ENCODE measurements at places on chromosomes 6 and 20.

DNA sequence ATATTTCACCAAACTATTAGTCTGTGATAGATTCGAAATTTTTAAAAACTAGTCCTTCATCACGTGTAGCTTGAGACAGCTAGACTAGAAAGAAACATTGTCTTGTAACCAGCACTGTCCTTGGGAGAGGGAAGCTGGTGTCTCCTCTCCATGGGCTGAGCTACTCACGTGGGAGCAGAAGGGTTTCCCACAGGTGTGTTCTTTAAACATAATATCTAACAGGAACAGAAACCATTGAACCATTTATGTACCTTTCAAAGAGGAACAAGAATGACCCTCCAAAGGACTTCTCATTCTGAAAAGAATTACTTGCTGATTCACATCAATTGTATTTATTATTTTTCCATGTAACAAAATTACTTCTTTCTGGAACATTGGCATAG is 72.4 kb upstream of the SYNJ2 start:
- no peak for DNase-seq

DNA sequence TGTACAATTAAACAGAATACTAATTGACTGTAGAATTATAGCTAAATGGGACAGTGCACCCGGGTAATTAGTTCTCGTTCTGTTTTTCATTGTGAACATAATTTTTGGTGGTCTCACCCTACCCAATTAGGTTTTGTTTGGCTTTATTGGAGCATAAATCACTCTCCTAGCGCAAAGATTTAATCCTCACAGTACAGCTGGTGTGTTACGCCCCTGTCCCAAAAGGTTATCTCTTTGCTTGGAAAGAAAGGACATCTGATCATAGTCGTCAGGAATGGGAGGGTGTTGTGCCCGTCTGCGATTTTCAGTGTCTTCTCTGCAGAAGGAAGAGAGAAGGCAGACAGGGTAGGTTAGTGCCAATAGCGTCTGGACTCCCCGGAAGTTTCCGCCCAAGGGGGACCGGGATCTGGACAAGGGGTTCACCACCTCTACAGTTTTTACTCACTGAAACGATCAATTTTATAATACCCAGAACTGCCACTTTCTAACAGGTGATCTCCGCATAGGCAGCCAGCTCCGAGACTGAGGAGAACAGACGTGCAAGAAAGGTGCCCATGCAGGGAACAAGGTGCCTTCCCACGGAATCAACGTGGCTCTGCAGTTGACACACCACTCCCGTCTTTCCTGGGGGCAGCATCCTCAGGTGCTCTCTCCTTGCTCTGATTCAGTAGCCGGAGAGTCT is 617.4 kb upstream of the CDH4 start:
- no peak for DNase-seq

- DNase-seq: no peak
Observed at GRCh38 chr20:4056880-4057279, 41.5 kb upstream of the RNF24 start.

GRCh38 chr6:23306251-23306950 is 737.0 kb downstream of the HDGFL1 start:
- no peak for DNase-seq

GRCh38 chr20:41645372-41645771 is 27.2 kb upstream of the CHD6 start:
- DNase-seq: no peak

DNA sequence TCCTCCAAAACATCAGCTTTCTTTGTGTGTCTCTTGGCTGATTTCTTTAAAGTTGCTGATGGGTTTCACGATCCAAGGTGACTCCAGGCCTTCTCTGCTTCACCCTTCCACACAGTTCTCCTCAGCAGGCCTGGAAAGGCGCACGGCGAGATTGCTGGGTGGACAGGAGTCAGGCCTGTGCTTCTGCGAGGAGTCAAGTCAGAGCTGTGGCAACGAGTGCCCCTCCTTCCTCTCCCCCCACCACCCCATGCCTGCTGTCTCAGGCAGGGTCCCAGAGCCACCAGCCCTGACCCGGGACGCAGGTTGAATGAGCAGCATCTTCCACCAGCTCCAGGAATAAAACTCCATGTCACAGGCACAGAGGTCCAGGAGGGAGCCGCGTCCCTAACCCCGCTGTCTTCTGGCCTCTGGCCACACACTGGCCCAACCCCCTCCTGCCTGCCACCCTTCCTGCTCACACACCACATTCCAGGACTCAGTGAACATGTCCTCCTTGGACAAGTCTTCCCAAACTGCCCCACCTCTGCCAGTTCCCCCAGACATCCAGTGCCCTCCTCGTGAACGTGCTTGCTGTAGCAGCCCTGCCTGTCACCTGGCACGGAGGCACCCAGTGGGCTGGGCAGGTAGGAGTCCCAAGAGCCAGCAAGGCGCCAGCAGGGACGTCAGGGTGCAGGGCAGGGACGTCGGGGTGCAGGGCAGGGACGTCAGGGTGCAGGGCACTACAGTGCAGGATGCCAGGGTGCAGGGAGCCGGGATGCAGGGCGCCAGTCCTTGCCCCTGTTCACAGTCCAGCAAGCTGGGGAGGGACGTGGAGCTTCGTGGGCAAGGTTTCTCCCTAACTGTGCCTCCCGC is 7.2 kb upstream of the NTSR1 start:
- DNase-seq: no peak

- no peak for DNase-seq
Observed at GRCh38 chr6:105320765-105321164, 82.1 kb downstream of the PREP start.

DNA sequence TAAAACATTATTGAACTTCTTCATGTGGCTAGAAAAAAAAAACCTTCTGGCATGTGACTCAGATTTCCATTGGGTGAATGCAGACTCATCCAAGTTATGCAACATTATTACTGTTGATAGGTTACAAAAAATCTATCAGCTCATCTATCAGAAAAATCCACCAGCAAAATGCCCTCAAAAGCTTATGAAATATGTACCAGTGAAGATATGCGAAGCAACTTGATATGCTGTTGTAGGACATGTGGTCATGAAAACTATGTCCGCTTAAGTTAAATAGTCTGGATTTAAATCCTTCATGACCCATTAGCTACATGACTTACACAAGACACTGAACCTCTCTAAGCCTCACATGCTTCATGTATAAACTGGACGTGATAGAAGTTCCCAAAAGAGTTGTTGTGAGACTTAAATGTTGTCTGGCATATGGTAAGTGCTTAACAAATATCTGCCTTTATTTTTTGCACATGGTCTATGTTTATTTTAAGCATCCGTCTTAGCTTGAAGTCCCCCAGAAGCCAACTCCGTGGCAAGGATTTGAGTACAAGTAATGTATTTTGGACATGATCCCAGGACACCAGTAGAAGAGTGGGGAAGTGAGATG is 12.5 kb upstream of the BFSP1 start:
- peak; percentile 73 for DNase-seq

- no peak for DNase-seq
Observed at GRCh38 chr6:55897346-55897745, 22.0 kb upstream of the BMP5 start.

- DNase-seq: no peak
Observed at GRCh38 chr6:153449279-153449678, 318.2 kb upstream of the RGS17 start.

GRCh38 chr20:20593447-20594170 is 118.8 kb downstream of the RALGAPA2 start:
- DNase-seq: peak; percentile 39

DNA sequence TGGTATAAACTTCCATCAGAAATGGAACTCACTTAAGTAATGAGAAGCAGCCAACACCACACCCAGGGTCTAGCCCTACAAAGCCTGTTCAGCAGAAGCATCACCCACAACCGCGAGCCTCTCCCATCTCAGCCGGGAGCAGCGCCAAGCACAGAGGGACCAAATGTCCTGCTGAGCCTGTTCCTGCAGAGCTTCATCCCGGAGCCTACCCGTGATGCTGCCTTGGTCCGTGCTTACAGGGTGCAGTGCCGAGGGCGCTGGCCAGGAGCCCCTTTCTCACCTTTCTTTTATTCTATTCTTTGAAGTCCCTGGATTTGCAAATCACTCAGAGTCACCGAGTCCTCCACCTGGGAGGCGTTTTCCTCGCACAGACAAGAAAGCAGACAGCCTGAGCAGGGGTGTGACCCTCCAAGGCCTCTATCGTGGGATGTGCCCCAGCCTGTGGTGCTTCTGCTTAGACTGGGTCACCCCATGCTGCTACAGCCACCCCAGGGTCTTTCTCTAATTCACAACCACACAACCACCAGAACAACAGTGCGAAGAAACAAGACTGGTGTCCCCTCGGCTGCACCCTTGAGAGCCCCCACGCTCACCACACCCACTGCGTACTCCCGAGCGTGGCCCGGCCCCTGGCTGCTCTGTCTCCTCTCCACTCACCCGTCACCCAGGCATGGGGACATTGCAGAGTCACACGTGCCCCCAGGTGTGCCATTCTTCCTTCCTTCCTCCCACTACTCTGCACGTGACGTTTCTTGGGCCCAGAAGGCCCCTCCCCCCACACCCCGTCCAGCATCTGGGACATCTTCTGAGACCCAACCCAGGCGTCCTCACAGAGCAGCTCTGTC is 92.2 kb upstream of the MPC1 start:
- DNase-seq: no peak

GRCh38 chr20:6034134-6034969 is 19.5 kb downstream of the LRRN4 start:
- DNase-seq: peak; percentile 18

DNA sequence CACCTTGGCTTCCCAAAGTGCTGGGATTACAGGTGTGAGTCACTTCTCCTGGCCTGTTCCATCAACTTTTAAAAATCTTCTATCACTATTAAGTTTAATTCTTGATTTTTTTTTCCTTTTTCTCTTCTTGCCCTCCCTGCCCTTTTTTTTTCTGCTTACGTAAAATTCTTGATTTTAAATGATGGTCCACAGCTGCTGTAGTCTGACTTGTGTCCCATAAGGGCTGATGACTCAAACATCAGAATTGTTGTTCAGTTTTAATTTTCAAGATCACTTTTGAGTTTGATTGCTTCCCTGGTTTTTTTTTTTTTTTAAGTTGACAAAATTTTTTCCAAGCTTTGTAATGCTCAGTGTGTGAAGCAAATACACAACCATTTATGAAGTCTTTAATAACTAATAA is 61.9 kb downstream of the CBFA2T2 start:
- no peak for DNase-seq

GRCh38 chr6:95227351-95227750 is 350.0 kb upstream of the MANEA start:
- no peak for DNase-seq

DNA sequence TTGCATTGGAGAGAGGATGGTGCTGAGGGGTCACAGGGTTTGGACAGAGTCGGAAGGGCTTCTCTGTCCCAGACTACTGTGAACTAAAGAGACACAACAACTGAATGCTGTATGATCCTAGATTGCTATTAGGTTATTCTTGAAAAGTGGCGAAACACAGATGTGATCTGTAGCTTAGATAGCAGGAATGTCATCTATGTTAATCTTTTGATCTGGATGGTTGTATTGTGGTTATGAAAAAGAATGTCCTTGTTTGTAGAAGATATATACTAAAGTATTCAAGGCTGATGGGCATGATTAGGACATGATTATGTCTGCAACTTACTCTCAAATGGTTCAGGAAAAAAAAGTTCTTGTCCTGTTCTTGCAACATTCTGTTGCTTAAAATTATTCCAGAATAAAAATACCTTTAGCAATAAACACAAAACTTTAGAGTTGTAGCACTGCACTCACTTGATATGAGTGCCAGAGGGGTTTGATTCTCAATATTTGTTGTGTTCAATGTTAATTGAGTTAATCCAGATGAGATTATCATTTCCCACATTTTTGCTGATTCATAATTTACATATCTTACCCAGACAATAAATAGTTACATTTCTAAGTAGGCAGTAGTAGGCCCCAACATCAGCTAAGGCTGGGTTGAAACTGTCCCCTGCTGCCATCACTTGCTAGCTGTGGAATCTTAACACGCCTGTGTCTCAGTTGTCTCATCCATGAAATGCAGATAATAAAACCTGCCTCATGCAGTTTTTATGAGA is 645.2 kb downstream of the KIF16B start:
- peak; percentile 16 for DNase-seq

- DNase-seq: no peak
Observed at GRCh38 chr6:113190170-113190569, 667.0 kb upstream of the MARCKS start.

GRCh38 chr20:24328901-24329300 is 140.5 kb upstream of the SYNDIG1 start:
- DNase-seq: no peak

GRCh38 chr6:142485256-142485655 is 183.4 kb downstream of the ADGRG6 start:
- peak; percentile 56 for DNase-seq

- DNase-seq: no peak
Observed at GRCh38 chr20:12466915-12467314, 541.9 kb upstream of the SPTLC3 start.

GRCh38 chr6:56408976-56409375 is 161.6 kb upstream of the COL21A1 start:
- no peak for DNase-seq

- DNase-seq: no peak
Observed at GRCh38 chr6:33816911-33817310, 13.1 kb upstream of the MLN start.

GRCh38 chr6:168130168-168130696 is 51.2 kb upstream of the FRMD1 start:
- DNase-seq: no peak

GRCh38 chr6:120871416-120872261 is 462.6 kb downstream of the TBC1D32 start:
- no peak for DNase-seq

DNA sequence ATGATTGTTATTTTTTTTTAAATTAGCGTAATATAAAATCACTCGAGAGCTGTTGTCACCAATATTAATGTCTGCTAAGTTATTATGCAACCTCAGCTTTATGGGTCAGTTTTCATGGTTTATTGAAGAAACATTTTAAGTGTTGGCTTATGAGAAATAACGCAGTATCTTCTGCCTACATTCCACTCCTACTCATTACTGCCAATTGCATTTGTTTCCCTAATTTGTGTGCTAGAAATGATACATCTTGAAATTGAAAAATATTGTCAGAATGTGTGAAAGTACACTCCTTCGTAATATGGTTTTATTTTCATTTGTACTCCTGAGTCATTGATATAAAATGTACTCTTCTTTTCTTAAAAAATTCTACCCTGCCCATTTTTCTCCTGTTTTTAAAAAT is 333.3 kb upstream of the HSF2 start:
- no peak for DNase-seq

DNA sequence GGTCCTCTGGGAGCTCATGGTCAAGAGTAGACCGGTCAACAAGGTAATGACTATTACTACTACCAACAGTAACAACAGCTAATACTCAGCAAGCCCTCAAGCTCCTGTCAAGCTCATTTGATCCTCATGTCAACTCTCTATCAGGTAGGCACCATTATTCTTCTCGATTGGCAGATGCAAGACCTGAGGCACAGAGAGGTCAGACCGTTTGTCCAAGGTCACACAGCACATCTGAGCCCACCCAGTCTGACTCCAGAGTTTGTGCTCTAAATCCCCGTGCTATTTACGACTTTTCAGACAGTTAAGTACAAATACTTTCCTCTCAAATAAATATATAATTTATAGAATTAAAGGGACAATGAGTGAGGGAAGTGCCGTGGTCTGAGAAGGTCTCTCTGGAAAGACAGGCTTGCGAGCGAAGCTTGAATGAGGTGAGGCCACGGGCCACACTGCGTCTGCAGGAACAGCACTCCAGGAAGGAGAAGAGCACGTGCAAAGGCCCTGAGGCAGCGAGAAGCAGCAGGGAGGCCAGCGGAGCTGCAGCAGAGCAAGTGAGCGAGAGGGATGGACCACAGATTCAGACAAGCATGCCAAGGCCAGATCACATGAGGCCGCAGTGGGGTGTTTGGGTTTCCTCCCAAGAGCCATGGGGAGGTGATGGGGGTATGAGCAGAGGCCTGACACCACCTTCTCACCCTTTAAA is 117.3 kb downstream of the PREX1 start:
- DNase-seq: no peak

GRCh38 chr6:144314003-144314485 is 28.9 kb downstream of the UTRN start:
- DNase-seq: peak; percentile 55

GRCh38 chr6:39546731-39547130 is 178.5 kb downstream of the KIF6 start:
- DNase-seq: no peak

All from fibroblast of skin of right quadriceps (primary cell).